ENCODE measurements at places on chromosomes 13 and 19. TPM values are rescaled to one million over a fixed set of nuclear protein-coding genes. Genes with fewer than 3 reads are reported as not detected.
A peak's percentile ranks its signal among the peaks of the same experiment; 100 is the strongest.

DNA sequence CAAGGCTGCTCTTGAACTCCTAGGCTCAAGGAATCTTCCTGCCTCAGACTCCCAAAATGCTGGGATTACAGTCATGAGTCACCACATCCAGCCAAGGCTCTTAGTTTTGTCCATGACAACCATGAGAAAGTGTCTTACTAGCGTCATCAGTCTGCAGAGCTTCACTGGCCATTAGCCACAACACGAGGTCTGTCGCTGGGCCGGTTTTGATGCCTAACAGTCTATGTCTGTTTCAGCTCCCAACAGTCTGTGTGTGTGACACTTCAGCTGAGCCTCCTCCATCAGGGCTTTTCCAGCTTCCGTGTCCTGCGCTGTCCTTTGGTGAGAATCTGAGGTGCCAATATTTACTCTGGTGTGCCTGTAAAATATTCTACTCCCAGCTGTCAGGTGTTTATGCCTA is 47.6 kb downstream of the CEP89 start:
- no peak for DNase-seq

DNA sequence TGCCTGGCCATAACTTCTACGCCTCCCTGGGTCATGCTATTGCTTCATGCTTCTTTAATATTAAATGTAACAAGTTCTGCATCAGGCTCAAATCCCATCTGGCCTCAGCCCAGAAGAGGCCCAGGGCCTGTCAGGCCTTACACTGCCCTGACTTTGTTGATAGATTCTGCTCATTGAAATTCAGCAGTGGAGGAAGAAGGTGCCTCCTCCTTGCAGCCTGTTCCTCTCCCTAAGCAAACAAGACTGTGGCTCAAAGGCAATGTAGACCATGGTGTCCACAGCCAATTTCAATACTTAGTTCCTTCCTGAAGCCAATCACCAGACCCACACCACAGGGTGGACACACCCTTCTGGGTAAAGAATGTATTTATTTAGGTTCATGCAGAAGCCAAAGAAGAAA is 59.4 kb downstream of the LACC1 start:
- DNase-seq, result no peak

DNA sequence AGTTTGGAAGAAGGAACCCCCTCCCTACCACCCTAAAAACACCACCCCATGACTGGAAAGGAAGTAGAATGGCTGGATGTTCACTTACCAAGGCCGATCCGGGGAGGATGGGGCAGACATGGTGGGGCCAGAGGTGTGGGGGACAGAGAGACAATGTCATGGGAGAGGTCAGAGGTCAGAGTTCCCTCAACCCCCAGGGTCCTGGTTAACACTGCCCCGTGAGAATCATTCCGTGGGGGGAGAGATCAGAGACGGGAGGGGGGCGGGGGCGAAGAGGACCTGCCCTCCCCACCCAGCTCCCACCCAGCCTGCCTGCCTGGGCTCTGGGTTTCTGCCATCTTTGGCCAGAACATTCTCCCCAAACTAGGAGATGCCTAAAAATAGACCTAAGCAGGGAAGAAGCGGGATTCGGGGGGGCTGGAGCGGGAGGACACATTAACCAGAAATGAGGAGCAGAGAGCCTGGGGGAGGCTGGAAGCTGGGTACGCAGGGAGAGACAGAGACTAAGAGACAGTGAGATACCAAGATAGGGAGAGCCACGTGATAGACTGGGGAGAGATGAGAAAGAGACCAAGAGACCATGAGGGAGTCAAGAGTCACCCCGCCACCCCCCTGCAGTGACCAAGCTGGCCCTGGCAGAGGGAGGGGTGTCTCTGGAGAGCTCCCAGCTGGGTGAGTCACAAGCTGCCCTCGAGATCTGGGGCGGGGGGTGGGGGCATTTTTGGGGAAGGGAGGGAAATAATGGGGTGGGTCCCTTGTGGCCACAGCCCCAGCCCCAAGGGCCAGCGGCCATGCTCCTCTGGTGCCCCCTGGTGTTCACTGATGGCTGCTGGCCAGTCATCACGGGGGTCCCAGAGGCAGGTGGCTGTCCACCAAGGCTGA is 6.1 kb upstream of the KANK2 start:
- DNase-seq, result peak; percentile 58

KASH5 gene
- 19.4 TPM for total RNA-seq

SELENOV gene
- not detected for total RNA-seq

DNA sequence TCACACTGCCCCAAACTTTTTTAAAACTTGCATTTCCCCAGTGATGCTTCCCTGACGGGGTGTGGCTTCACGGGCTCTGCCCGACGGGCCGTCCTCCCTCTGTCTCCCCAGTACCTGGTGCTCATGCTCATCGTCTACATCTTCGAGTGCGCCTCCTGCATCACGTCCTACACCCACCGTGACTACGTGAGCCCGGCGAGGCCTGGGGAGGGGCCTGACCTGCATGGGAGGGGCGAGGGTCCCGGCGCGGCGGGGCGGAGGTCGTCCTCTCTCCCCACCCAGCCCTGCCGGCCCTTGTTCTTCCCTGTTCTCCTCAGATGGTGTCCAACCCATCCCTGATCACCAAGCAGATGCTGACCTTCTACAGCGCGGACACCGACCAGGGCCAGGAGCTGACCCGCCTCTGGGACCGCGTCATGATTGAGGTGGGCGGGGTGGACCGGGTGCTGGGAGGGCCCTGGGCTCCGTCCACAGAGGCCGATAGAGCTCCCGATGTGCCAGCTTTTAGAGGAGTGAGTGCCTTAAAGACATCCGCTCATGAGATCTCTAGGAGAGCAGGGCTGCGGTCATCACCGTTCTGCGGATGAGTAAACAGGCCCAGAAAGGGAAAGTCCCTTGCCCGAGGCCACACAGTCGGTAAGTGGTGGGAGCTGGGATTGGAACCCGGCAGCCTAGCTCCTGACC is 6.9 kb downstream of the UPK1A start:
- no peak for DNase-seq

EBI3 gene
- not detected for total RNA-seq

NLRP4 gene
- 4.0 TPM for total RNA-seq

ZNF582 gene
- total RNA-seq, result 0.20 TPM

FUT6 gene
- not detected for total RNA-seq

ABCC4 gene
- 7.8 TPM for total RNA-seq

GRCh38 chr13:58056426-58056825 is 424.9 kb downstream of the PCDH17 start:
- no peak for DNase-seq
